ENCODE measurements at places on chromosomes 5 and 9.

DNA sequence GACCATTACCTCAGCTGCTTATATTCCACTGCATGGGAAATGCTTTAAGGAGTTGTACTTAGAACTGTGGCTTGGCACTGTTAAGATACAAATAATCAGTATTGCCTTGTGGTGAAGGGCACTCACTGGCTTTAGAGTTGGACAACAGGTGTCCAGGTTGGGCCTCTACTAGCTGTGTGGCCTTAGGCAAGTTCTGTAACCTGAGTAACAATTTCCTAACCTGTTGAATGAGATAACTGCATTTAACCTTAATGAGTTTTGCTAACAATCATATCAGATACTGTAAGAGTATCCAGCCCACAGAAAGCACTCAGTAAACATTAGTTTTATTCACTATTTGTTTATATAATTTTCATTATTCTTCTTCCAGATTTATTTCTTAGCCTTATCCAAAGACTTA, 17.2 kb upstream of the HK3 start:
- H3K27ac ChIP-seq = no peak overlapping the region
- no peaks in the 10 kb centered on the region for H3K27me3 ChIP-seq
- H3K4me3 ChIP-seq = no peak overlapping the region
- no peak for DNase-seq
- peaks cover 19% of the 10 kb centered on the region for H3K4me1 ChIP-seq

GRCh38 chr9:84538879-84539278, 130.7 kb upstream of the NTRK2 start:
- no peak for DNase-seq
- no peaks in the 10 kb centered on the region for H3K4me1 ChIP-seq
- H3K27ac ChIP-seq = no peak overlapping the region
- H3K4me3 ChIP-seq = no peak overlapping the region

- no peak overlapping the region for H3K4me3 ChIP-seq
- peaks cover 12% of the 10 kb centered on the region for H3K4me1 ChIP-seq
- H3K36me3 ChIP-seq = no peaks in the 10 kb centered on the region
- H3K27ac ChIP-seq = peak overlapping the region; percentile 25
- DNase-seq = no peak
These were observed 34.4 kb upstream of the PIK3R1 start for GRCh38 chr5:68181039-68181599.

GRCh38 chr5:109099081-109099480, 310.7 kb downstream of the PJA2 start:
- H3K27ac ChIP-seq = no peak overlapping the region
- no peak for DNase-seq
- H3K27me3 ChIP-seq = no peaks in the 10 kb centered on the region
- no peaks in the 10 kb centered on the region for H3K4me1 ChIP-seq
- no peaks in the 10 kb centered on the region for H3K36me3 ChIP-seq

DNA sequence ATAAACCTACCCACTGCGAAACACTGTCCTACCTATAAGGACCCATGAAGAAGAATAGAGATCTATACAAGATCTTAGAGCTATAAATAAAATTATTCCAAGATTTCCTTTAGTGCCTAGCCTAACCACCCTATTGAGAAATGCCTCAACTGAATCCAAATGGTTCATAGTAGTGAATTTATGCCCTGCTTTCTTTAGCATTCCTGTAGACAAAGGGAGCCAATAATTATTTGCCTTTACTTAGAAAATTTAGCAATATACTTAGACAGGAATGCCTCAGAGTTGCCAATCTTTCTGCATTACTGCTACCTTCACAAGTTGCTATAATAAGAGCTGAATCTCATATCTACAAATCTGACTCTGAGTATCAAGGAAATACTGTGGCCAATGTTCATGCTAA, 62.6 kb downstream of the PUM3 start:
- no peak overlapping the region for H3K27ac ChIP-seq
- no peak overlapping the region for H3K4me3 ChIP-seq
- H3K27me3 ChIP-seq = no peaks in the 10 kb centered on the region

DNA sequence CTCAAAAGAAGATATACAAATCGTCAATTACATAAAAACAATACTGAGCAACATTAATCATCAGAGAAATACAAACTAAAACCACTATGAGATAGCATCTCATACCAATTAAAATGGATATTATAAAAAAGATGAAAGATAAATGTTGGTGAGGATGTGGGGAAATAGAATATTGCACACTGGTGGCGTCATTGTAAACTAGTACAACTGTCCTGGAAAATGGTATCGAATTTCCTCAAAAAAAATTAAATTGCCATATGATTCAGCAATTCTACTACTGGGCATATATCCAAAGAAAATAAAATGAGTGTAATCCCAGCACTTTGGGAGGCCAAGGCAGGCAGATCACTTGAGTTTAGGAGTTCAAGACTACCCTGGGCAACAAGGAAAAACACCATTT, 326.0 kb upstream of the FTMT start:
- no peaks in the 10 kb centered on the region for H3K4me1 ChIP-seq
- DNase-seq = no peak
- no peak overlapping the region for H3K4me3 ChIP-seq
- no peaks in the 10 kb centered on the region for H3K27me3 ChIP-seq
- H3K27ac ChIP-seq = no peak overlapping the region

DNA sequence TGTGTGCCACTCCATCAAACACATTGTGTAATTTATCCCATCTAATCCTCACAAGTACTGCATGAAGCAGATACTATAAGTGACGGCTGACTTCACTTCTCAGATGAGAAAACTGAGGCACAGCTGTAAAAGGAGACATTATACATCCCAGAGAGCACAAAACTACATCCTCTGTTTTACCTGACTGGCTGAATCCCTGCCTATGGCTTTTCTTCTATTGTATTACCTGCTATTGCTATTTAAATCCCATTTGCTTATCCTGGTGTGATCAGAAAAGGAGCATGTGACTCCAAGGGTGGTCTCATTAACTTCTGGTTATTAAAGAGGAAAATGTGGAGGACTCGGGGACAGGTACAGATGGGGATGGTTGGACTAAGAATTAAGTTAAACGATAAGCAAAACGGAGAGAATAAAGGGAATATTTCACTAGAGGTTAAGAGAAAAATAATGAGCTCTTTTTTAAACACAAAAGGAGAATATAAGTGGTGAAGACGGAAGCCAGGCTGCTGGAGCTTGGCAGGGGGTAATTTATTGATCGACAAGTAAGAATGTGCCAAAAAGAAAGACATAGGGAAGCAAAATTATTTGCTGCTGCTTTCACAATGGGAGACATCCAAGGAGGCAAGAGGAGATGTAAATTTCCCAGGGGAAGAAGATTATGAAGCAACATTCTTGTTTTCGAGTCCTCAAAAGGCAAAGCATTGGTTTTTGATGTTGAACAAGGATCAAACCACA, 155.7 kb upstream of the GPR151 start:
- H3K27ac ChIP-seq = no peak overlapping the region
- H3K4me1 ChIP-seq = no peaks in the 10 kb centered on the region
- no peak overlapping the region for H3K4me3 ChIP-seq
- no peaks in the 10 kb centered on the region for H3K27me3 ChIP-seq

GRCh38 chr5:115260248-115260647, 2.4 kb downstream of the PGGT1B start:
- no peaks in the 10 kb centered on the region for H3K27me3 ChIP-seq
- DNase-seq = no peak
- no peak overlapping the region for H3K4me3 ChIP-seq
- H3K27ac ChIP-seq = no peak overlapping the region
- peaks cover 53% of the 10 kb centered on the region for H3K4me1 ChIP-seq

DNA sequence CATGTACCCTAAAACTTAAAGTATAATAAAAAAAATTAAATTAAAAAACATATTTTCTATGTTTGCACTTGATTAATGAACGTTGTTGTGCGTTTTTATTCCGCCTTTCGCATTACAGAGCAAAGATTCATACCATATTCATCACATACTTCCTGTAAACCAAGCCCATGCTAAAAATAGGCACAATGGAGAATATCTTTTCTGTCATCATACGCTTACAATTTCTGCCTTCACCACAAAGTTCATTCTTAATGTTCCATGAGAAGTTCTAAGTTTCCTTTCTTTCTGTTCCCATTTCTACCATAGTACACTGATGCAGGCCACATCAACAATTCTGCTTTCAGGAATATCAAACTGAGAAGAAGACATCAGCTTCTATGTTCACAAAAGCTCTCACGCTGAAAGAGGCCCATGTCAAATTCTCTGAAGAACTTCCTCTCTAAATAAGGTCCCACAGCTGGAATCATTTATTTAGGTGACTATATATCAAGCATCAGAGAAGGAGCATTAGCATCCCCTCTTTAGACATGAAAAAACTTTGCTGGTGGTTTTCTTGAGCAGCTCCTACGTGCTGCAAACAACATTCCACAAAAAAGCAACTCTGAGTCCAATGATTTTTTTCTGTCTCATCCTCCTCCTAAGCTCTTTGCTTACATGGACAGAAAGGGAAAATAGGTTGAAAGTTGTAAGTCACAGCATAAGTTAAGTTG, 456.4 kb downstream of the CDH10 start:
- H3K27me3 ChIP-seq = no peaks in the 10 kb centered on the region
- no peaks in the 10 kb centered on the region for H3K36me3 ChIP-seq
- H3K27ac ChIP-seq = no peak overlapping the region
- H3K4me1 ChIP-seq = no peaks in the 10 kb centered on the region
- no peak overlapping the region for H3K4me3 ChIP-seq

DNA sequence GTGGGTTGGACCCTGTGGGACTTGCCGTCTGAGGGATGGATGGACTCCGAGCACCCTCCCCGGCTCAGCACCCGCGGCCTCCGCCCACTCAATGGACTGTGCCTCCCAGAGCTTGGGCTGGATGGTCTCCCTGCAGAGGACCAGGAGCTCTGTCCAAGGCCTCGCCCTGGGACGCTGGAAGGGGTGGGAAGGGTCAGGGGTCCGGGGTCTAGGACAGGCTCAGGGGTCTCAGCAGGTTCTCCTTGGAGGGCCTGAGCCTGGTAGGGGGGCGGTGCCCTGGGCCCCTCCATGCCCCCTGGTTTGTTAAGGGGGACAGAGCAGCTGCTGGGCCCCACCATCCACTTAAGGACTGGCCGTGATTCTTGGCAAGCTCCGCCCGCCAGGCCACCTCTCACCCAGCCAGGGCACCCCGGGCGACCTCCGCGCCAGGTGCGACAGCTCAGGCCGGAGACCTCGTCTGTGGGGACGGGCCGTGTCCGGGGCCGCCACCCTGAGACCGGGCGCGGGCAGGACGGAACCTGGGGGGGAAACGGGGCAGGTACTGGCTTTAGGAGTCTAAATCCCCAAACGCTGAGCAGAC, 29.2 kb downstream of the EXOC3 start:
- H3K4me1 ChIP-seq = peaks cover 27% of the 10 kb centered on the region
- peak overlapping the region; percentile 87 for H3K4me3 ChIP-seq
- DNase-seq = no peak

GRCh38 chr5:2550509-2550908, 201.0 kb downstream of the IRX2 start:
- DNase-seq = no peak
- no peaks in the 10 kb centered on the region for H3K36me3 ChIP-seq
- no peak overlapping the region for H3K4me3 ChIP-seq
- no peaks in the 10 kb centered on the region for H3K27me3 ChIP-seq
- no peaks in the 10 kb centered on the region for H3K4me1 ChIP-seq

- H3K36me3 ChIP-seq = peaks cover 3% of the 10 kb centered on the region
- no peak overlapping the region for H3K27ac ChIP-seq
- H3K27me3 ChIP-seq = no peaks in the 10 kb centered on the region
- DNase-seq = no peak
These were observed 27.3 kb upstream of the TRIM14 start for GRCh38 chr9:98146101-98146991.

GRCh38 chr5:72166070-72166979, 59.0 kb downstream of the MAP1B start:
- peaks cover 7% of the 10 kb centered on the region for H3K4me1 ChIP-seq
- no peak overlapping the region for H3K27ac ChIP-seq
- peaks cover 58% of the 10 kb centered on the region for H3K27me3 ChIP-seq
- DNase-seq = no peak
- no peaks in the 10 kb centered on the region for H3K36me3 ChIP-seq
- no peak overlapping the region for H3K4me3 ChIP-seq

GRCh38 chr5:74222806-74223205, 417.7 kb downstream of the ENC1 start:
- peaks cover 12% of the 10 kb centered on the region for H3K27me3 ChIP-seq
- no peak overlapping the region for H3K27ac ChIP-seq
- no peaks in the 10 kb centered on the region for H3K4me1 ChIP-seq
- H3K36me3 ChIP-seq = no peaks in the 10 kb centered on the region
